ENCODE measurements at places on chromosomes 12 and 14. TPM values are rescaled to one million over a fixed set of nuclear protein-coding genes. Genes with fewer than 3 reads are reported as not detected.

The KIF21A gene
- polyA plus RNA-seq = 46.3 TPM

GRCh38 chr12:47145188-47145587 lies 65.4 kb upstream of the AMIGO2 start:
- no peak for DNase-seq

DNA sequence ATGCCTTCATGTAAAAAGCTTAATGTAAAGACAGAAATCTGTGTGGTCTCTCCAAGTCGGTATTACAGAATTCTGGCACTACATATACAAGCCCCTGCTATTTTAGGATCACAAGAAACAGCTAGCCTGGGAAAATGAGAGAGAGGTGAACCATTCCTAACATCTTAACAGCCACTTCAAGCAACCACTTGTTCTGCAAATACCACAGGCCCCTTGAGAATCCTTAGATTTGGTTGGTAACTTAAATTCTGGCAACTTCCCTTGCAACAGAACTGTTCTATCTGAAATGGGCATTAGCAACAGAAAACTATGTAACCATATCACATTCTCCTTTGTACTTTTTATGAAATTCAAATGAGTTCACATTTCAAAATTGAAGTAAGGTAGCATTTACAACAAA lies 68.5 kb downstream of the SPPL3 start:
- no peak for DNase-seq

DNA sequence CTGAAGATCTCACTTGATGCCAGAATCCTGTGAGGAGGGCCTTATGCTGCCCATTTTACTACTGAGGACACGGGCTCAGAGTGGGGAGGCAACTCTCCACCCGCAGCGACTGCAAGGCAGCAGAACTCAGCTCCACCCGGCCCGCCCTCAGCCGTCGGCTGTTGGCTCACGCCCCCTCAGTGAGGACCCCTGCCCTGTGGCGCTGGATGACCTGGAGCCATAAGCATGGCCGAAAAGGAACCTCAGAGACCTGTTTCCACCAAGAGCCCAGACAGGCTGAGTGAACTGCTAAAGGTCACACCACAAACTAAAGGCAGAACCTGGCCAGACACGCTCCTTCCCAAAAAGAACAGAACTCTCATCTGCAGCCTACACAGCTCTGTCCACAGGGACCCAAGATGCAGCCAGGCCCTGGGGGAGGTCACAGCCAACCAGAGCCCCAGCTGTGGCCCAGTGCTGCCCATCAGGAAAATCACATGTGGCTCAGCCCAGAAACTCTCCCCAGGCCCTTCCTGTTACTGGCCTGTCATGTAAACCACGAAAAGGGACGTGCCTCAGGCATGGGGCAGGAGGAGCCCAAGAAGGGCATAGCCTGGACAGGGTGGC lies 32.8 kb downstream of the CCNK start:
- no peak for DNase-seq

DNA sequence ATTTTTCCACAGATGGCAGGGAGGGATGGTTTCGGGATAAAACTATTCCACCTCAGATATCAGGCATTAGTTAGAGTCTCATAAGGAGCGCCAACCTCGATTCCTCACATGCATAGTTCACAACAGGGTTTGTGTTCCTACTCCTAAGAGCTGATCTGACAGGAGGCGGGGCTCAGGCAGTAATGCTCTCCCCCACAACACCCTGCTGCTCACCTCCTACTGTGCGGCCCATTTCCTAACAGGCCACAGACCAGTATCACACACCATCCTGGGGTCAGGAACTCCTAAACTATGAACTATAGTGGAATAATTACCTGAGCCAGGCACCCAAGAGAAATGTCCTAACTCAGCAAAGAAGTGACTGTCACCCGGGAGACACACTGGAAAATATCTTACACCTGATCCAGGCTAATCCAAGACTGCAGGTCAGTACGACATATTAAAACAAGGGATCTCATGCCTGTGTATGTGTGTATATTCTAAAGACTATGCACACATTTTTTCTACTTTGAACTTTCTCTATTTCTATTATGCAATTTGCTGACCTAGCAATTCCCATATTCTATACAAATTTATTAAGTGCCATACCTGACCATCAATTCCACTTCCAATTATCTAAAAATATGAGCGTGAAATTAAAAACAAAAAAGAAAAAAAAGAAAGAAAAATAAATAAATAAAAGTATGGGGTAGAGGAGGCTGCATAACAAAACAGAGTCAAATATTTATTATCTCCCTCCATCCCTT lies 4.7 kb downstream of the NAA25 start:
- DNase-seq = no peak
